ENCODE measurements at places on chromosomes 7 and 10.

- DNase-seq: peak; percentile 27
These were observed 927 bp upstream of the ALOX5 start for GRCh38 chr10:45373003-45373575.

DNA sequence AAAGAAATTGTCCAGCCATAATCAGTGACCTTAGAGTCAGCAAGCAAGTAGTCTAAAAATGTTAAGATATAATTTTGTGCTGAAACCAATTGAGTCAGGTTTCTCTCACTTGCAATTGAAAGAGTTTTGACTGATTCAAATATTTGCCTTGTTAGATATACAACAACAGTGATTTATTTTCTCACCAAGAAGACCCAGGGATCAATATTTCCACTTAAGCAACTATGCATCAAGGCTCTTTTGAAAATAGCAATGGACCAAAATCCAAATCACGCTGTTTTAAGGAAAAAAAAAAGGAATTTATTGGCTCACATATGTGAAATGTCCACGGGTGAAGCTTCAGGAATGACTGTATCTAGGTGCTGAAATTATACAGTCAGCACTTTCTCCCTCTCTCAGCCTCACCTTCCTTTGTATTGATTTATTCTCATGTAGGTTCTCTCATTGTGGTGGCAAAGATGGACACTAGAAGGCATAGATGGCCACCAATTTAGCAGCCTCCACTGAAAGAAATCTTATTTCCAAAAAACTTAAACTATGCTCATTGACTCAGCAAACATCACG, 9.7 kb upstream of the FKBP9 start:
- no peak for DNase-seq

DNA sequence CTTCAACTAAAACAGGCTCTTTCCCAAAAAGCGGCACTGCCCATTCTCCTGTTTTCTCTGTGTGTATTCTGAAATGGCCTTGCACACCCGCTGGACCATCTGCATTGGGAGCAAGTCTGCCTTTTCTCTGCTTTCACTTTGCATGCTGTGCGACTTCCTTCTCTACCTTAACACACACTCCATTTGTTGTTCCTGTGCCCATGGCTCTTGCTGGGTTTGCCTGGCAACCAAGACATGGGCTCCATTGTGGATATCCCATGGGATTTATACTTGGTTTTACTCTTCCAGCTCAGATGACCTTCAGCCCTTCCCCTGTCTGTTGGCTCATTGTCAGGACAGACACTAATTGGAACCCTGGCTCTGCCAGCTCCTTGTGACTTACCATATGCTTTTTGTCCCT, 465.3 kb downstream of the REEP3 start:
- no peak for DNase-seq

DNA sequence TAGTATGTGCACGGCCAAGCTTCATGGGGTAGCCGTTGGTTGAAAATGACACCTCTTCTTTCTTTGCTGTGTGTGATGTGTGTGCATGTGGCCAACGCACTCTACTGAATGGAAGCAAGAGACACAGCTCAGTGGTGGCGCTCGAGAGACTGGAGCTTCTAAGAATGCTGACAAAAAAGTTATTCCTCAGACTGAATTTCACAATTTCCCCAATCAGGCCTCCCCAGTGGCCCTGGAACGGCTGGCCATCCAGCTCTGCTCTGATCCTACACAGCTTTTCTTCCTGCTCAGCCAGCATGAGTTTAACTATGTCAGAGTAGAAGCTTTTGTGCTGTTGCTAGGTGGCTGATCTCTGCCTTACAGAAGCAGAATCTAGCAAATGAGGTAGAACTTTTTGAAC, 186.7 kb upstream of the PLXDC2 start:
- peak; percentile 82 for DNase-seq

- DNase-seq: no peak
These were observed 182.6 kb downstream of the REEP3 start for GRCh38 chr10:63703740-63704345.

DNA sequence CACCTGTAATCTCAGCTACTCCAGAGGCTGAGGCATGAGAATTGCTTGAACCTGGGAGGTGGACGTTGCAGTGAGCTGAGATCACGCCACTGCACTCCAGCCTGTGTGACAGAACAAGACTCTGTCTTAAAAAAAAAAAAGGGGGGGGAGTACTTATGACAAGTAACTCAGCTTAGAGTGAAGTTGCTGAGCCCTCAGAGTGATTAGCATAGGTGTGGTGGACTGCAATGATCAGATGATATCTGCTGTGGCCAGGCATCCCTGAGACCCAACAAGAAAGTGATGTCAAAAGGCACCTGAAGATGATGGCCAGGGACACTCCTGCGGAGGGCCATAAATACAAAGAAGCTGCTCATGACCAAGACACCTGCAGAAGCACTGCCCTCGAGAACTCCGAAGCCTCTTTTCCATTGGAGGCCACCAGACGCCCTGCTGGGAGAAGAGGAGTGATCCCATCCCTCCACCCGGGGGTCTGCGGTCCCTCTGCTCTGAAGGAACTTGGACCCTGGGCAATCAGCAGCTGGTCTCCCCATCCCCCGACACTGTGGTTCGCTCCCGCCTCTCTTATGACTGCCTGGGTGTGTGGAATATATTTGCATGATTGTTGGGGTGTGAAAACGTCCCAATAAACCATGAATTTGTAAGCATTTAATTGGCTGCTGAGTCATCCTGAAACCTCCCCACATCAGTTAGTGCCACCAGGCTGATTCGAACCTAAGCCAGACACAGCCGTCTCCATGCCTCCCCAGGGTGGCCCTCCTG, 46.0 kb downstream of the RASGEF1A start:
- no peak for DNase-seq

DNA sequence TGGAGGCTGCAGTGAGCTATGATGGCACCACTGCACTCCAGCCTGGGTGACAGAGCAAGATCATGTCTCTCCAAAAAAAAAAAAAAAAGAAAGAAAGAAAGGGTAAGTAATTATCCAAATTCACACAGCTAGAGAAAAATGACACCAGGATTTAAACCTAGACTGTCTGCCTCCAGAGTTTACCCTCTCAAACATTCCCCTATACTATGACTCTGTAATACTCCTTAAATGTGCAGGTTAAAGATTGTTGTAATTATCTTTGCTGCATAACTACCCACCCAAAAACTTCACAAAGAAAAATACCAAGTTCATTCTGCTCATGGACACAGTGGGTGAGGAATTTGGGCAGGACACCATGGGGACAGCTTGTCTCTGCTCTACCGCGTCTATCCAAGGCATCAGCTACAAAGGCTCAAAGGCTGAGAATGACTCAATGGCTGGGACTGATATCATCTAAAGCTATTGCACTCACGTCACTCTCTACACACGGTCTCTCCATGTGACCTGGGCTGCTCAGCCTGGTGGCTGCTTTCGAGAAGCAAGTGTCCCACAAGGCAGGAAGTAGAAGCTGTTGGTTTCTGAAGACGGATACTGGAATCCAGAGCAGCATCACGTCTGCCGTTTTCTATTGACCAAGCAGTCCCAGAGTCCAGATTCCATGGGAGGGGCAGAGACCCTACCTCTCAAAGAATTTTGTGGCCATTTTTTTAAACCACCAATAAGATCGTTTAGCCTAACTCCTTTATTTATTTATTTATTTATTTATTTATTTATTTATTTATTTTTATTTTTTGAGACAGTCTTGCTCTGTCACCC, 185.7 kb upstream of the AUTS2 start:
- peak; percentile 28 for DNase-seq

- peak; percentile 23 for DNase-seq
These were observed 36.0 kb downstream of the ANK3 start for GRCh38 chr10:60353519-60354258.

GRCh38 chr10:4655406-4655805, 170.6 kb upstream of the AKR1E2 start:
- DNase-seq: no peak

DNA sequence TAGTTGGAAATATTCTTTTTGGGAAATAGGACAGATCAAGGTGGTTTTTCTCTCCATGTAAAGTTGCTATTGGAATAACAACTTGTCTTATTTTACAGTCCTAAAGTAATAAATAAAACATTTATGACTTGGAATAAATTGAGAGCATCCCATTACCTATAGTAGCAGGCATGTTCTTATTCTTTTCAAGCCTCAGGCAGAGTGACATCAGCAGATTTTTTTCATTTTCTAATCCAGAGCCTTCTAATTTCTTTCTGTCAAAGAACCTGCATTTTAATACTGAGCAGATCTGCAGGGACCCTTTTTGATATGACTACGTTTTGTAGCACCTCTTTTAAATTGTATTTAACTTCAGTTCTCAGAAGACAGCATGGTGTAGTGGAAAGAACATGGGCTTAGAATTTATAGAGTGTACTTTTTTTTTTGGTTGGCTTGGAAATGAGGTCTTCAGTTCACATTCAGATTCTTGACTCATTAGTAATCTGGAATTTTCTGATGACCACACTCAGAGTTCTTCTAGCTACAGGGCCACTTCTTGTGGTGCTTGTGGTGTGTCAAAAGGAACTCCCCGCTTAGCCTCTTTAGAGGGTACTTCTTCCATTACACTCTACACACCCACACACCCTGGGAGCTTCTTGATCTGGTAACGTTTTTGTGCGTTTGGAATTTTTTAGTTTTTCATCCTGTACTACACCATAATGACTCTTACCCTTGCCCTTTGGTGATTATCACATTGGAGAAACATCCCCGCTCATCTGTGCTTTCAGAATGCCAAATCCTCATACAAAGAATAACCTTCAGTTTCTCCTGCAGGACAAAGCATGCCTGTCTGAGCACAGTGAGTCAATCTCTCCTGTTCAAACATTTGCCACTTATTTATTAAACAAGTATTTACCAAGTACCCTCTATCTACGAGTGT, 34.6 kb downstream of the AGK start:
- DNase-seq: no peak

GRCh38 chr10:121165276-121165675, 314.1 kb downstream of the WDR11 start:
- no peak for DNase-seq

DNA sequence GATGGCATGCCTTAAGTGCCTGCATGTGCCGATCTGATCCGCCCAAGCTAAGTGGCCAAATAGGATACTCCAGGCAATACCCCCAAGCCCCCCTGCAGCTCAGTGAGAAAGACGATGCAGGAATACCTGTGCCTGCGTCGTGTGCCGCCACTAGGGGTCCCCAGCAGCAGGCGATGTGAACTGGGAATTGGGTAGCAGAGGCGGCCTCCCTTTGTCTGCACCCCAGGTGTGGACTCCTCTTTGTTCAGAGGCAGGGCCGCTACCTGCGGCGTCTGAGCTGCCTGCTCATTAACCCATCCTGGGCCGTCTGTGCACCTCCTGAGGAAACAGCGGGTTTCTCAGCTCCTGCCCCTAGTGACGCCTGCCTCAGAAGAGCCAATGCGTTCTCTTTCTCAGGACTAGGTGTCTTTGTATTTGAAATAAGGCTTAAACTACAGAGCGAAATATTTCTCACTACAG, 4.8 kb upstream of the CHN2 start:
- peak; percentile 70 for DNase-seq

DNA sequence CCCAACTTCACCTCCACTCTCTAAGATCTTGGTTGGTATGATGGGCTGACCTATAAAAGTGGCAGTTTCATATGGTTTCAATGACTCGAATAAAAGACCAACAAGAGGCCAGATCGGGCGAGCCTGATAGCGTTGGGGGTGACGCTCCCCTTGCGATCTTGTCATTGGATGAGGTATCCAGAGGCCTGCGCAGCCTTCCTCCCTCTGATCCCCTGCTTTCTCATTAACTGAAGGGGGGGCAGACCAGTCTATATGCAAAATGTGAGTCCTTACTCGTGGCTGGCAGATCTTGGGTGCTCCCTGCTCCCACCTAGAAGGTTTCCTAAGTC, 937 bp upstream of the COBL start:
- no peak for DNase-seq

DNA sequence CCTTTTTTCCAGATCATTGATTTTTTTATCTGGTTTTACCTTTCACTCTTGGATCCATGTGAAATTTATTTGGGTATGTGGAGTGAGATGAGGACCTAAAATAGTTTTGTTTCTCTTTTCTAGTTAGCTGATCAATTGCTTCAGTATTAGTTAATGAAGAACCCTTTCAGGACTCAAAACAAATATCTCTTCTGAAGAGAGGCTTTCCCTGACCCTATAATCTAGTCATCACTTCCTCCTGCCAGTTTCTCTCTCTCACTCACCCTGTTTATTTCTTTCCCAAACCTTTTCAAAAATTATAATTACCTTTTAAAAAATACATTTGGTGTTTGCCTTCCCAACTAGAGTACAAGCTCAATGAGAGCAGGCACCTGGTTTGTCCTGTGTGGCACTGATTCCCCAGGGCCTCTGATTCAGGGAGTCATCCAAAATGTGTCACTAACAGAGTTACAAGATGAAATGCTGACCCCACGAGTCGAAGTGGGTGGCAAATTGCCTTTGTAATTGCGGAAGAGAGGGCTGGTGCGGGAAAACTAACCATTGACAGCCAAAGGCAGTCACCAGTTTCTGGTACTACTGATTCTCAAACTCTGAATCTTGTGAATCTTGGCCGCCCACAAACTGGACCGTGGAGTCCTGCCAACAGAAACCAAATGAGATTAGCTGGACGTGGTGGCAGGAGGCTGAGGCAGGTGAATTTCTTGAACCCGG, 2.4 kb downstream of the TMEM140 start:
- DNase-seq: no peak

GRCh38 chr10:85787393-85787792, 579.2 kb downstream of the GRID1 start:
- DNase-seq: no peak

DNA sequence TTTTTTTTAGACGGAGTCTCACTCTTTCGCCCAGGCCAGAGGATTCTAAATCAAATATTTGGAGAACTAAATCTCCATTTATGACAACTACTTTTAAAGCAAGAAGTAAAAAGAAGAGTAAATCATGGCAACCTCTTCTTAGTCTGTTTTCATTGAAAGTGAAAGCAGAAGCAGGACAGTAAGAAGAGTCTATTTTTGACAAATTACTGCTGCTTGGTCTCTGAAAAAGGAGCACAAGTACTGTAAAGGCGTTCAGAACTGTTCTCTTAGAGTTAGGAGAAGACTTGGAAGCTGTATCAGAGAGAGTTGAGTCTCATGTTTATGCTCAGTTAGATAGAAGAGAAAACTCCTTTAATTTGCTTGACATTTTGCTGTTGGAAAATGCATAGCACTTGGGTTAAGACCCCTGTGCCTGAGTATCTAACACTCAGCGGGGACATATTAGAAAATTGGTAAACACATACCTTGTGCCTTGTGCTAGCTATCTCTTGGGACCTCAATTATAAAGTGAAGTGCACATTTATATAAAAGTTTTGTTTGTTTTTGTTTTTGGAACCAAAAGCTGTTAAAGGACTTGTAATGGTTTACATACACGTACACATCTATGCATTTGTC, 433.0 kb downstream of the ANKRD7 start:
- no peak for DNase-seq

DNA sequence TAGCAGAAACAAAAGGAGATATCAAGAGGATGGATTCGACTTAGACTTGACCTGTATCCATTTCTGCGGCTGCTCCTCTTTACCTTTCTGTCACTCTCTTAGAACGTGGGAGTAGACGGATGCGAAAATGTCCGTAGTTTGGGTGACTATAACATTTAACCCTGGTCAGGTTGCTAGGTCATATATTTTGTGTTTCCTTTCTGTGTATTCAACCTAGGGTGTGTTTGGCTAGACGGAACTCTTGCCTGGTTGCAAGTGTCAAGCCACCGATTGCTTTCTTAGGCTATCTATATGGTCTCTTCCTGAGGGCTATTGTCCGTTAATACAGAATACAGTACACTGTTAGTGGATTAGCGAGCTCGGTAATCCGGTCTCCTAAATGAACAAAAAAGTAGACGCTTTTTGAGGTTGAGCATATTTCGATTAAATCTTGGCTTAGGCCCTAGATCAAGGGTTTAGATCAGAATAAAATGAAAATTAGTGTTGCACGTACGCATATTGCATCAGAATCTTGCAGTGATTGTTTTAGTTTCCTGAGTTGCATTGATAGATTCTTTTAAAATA, 1.2 kb downstream of the PTEN start:
- DNase-seq: no peak

GRCh38 chr7:47226696-47227095, 355.2 kb downstream of the TNS3 start:
- no peak for DNase-seq
